ENCODE measurements at places on chromosomes 12 and 14.

DNA sequence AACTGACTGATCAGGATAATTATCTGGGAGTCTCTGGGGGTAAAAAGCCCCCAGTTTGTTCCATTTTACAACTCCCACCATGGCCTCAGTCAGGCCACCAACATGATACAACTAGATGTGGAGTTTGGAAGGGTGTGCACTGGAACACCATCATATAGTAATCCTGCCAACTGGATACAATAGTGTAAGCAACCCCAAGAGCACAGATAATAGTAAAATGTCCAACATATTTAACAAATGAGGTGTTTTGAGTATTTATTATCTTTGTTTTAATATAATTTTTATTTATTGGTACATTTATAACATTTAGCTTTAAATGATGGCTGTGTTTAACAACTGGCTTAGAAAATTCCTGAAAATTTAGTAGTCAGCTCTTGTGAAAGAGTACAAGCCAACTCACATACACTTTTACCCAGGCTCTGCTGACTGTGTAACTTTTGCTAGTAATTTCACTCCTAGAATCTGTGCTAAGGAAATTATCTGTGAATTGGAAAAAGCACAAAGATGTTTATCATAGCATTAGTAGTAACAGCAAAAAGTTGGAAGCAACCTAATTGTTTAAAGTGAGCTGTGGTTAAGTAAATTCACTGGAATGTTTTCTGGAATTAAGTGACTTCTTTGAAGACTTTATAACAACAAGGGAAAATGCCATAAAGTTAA is 196.8 kb downstream of the RAD51B start:
- DNase-seq = no peak

DNA sequence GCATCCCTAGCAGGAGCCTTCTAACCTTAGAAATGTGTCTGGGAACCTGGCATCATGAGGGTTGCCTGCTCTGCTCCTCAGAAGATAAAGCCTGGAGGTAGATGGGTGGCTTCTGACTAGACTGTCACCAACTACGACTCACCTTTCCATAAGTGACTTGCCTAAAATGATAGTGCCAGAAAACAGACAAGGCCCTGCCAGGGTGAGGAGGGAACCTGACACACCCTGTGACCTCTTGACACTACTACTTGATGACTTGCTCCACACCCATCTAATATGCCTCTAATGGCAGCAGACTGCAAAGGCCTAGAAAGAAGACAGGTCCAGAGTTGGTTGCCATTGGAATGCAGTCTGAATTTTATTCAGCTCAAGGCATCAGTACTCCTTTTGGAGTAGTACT is 9.4 kb downstream of the RNF41 start:
- no peak for DNase-seq

DNA sequence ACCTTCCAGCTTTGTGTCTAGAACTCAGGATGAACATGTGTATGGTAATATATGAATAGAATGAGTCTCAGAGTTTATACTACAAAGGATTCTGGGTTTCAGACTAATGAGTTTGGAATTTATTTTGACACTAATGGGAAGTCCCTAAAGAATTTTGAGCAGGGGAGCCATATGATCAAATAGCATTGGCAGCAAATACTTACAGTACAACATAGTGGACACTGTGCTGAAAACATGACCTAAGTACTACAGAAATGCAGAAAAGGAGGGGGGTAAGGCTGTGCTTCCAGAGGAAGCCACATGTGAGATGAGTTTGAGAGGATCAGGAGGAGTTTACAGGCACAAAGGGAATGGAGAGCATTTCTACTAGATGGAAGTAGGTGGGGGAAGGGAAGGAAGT is 225.8 kb downstream of the C12orf42 start:
- DNase-seq = no peak

GRCh38 chr12:645563-646071 is 17.6 kb downstream of the NINJ2 start:
- no peak for DNase-seq

DNA sequence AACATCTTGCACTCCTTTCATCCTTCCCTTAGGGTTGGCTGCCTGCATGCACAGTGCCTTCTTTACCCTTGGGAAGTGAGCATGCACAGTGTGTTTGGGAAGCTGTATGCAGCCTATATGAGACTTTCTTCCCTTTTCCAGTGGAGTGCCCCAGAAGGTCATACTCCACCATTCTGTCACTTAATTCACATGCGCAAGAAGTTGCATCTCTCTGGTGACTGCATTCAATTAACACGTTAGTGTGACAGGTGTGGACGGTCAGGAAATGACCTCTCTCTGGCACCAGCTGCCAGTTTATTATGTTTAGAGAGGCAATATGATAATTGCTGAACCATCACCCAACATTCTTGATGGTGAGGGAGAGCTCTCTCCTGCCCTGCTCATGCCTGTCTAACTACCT is 770.0 kb downstream of the FLRT2 start:
- DNase-seq = no peak

DNA sequence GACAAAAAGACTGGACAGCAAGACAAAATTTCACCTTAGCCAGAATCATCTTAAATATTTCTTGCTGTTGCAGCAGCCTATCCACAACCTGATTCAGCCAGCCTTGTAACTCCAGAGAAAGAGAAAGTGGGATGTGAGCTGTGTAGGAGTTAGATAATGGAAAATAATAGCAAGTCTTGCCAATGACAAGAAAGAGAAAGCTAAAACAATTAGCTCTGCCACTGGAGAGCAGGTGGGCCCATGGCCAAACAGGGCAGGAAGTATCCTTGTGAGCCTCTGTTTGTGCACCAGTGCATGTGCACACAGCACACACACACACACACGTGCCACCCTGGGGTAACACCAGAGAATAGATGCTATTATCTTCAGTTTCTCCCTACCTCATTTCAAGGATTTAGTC is 106.0 kb upstream of the CCDC196 start:
- DNase-seq = no peak

- no peak for DNase-seq
These were observed at the start of gene DYRK4 for GRCh38 chr12:4562034-4562657. DYRK4 (plus strand) TSS chr12:4562208; CDS start chr12:4562246, 38 bp downstream.

DNA sequence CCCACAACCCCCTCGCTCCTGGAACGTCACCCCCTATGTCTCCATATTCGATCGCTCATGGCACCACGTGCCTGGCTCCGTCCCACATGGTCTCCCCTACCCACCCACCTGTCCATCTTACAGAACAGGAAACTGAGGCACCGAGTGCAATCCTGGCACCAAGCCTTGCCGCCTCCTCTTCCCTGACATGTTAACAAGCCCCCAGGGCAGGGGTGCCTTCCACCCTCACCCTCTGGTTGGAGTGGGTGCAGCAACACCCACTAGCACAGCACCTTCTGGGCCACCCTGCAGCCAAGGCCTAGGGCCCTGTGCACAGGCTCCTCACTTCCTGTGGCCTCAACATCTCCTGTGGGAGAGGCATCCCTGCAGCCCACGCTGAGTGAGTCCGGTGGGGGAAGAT is 110.3 kb downstream of the RFLNA start:
- no peak for DNase-seq

- no peak for DNase-seq
These were observed 45.1 kb downstream of the TRAF3 start for GRCh38 chr14:102822311-102822863.

GRCh38 chr14:22427771-22428231 is 161.2 kb downstream of the DAD1 start:
- no peak for DNase-seq

- DNase-seq = no peak
These were observed 3.6 kb downstream of the SMARCD1 start for GRCh38 chr12:50088577-50089335.

- no peak for DNase-seq
These were observed 10.3 kb downstream of the PLXNC1 start for GRCh38 chr12:94158666-94159065.

DNA sequence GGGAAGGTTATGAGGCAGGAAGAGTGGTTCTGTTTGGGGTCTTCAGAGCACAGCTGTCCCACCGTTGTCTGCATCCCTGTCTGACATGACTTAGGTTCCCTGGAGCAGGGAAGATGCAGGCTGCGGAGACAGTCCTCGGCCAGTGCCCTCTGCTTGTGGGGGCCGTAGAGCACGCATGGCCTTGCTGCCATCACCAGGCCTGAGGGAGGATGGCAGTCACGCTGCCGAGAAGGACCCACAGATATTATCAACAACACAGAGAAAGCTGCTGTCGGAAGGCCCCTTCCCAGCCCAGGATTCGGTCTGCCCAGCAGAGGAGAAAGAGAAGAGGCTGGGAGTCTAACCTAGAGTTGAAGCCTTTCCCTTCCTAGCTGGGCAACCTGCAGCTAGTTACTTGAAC is 35.0 kb downstream of the ERH start:
- no peak for DNase-seq

- DNase-seq = no peak
These were observed 114.4 kb downstream of the SPTSSA start for GRCh38 chr14:34347683-34348082.
